ENCODE measurements at places on chromosomes 4 and X. TPM values are rescaled to one million over a fixed set of nuclear protein-coding genes. Genes with fewer than 3 reads are reported as not detected.

GRCh38 chrX:145532176-145532780 lies 285.0 kb downstream of the SPANXN1 start:
- DNase-seq = no peak
- no peak overlapping the region for H3K27ac ChIP-seq
- no peaks in the 10 kb centered on the region for H3K27me3 ChIP-seq
- no peaks in the 10 kb centered on the region for H3K36me3 ChIP-seq
- H3K4me1 ChIP-seq = no peaks in the 10 kb centered on the region

DNA sequence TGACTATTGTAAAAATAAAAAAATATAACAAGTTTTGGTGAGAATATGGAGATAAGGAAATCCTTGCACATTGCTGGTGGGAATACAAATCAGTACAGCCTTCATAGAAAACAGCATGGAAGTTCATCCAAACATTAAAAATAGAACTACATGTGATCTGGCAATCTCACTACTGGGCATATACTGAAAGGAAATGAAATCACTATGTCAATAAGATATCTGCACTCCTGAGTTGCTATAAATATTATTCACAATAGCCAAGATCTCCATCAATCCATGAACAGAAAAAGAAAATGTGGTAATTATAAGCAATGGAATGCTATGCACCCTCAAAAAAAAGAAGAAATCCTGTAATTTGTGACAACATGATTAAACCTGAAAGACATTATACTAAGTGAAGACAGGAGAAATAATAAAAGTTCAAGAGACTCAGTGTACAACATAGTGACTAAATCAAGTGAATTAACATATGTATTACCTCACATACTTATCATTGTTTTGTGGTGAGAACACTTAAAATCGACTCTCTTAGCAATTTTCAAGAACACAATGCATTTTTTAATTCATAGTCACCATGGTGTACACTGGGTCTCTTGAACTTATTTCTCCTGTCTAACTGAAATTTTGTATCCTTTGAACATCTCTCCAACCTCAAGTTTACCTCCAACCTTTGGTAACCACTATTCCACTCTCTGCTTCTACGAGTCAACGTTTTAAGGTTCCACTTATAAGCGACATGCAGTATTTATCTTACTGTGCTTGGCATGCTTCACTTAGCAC lies 1703.7 kb upstream of the AGA start:
- H3K4me1 ChIP-seq = no peaks in the 10 kb centered on the region
- H3K27ac ChIP-seq = no peak overlapping the region

DNA sequence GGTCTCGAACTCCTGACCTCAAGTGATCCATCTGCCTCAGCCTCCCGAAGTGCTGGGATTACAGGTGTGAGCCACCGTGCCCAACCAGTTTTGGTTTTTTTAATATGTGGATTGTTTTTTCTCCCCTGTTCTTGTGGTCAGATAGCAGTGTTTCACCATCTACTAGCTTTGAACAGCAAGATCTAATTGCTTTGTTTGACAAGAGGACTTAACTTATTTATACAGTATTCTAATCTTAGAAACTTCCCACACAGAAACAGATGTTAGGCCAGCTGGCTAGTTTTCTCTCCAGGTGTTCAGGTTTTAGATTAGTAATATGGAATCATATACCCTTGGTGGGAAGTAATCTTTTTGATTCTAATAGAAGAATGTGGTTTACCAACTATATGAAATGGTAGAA lies 12.9 kb downstream of the ING2 start:
- no peaks in the 10 kb centered on the region for H3K4me1 ChIP-seq
- no peak overlapping the region for H3K4me3 ChIP-seq
- peaks cover 3% of the 10 kb centered on the region for H3K36me3 ChIP-seq
- DNase-seq = no peak
- no peak overlapping the region for H3K27ac ChIP-seq
- peaks cover 7% of the 10 kb centered on the region for H3K27me3 ChIP-seq

The TMEM150C gene
- total RNA-seq = not detected

The IL2RG gene
- 397 TPM for total RNA-seq

All from activated T-helper 1 cell treated with anti-CD3 and anti-CD28 coated beads, Interleukin-12 subunit alpha, Interleukin-12 subunit beta, Interleukin-2, Interleukin-4 antibody, amounts not matched to agents 30 ng/mL and 10 ng/mL and 1 ng/mL, durations not matched to agents 14 hours and 24 hours and 36 hours (primary cell).